ENCODE measurements at places on chromosomes 3 and 15. TPM values are rescaled to one million over a fixed set of nuclear protein-coding genes. Genes with fewer than 3 reads are reported as not detected.

The EXD1 gene
- 0.12 TPM for total RNA-seq

The PGBD4 gene
- 1.2 TPM for total RNA-seq

The CCR8 gene
- not detected for total RNA-seq

The SPCS1 gene
- total RNA-seq = 106 TPM

The KATNBL1 gene
- 30.4 TPM for total RNA-seq

The CCR1 gene
- total RNA-seq = 4.8 TPM

DNA sequence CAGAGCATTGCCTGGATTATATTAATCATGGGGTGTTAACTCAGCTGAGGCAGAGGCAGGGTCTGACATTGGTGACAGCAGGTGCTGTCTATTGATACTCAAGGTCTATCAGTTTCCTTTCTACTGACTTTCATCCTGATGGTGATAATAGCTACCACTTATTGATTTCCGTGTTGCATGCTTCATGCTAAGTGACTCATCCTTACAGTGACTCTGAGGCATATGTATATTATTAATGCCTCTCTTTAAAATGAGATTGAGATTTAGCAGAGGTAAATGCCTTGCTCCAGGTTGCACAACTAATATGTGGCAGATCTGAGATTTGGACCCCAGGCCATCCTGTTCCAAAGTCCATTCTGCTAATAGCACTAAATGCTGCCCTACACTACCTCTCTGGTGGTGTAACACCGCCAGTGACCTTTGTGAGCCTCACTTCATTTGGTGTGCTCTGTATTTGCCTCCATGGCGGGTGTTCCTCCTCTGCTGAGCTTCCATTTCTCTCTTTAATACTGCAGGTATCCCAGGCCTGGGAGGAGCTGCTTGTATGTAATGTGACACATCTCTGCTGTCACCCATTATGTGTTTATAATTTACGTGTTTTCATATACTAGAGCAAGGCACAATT is 50.4 kb downstream of the GPR171 start:
- DNase-seq = no peak

GRCh38 chr3:130826516-130827182 is 67.2 kb upstream of the ATP2C1 start:
- DNase-seq = no peak

DNA sequence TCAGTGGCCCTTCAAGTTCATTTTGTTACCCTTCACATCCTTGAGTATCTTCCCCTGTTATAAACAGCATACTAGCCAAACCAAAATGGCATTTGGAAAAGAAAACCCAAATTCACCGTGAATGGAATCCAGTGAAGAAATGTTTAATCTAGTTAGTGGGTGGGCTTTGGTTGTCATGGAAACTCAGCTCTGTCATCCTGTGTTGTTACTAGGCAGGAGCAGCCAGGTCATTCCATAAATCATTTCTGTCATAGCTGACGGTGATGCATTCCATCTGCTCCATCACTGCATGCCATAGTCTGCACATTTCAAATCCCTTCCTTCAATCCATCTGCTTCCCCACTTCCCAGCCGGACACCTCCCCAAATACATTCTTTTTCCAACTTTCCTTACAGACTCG is 140.4 kb upstream of the CGNL1 start:
- DNase-seq = no peak

DNA sequence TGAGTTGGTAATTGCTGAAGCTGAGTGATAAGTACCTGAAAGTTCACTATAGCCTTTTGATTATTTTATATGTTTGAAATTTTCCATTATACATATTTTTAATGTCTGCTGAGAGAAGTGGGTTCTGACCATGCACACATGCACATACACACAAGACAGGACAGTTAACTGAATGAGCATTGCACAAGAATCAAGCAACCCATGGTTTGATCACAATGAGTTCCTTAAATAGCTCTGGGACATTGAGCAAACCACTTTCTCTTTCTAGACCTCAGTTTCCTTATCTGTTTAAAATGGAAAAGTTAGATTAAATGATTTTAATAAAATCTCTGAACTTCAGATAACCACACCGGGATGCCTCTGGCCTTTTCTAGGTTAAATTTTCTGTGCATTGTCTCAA is 26.7 kb downstream of the SNTN start:
- no peak for DNase-seq
